ENCODE measurements at places on chromosomes 16 and 17. TPM values are rescaled to one million over a fixed set of nuclear protein-coding genes. Genes with fewer than 3 reads are reported as not detected.

SCGB1C2 gene
- total RNA-seq = not detected

ZDHHC1 gene
- 10.3 TPM for total RNA-seq

FKBP10 gene
- 213 TPM for total RNA-seq

GPR179 gene
- total RNA-seq = 0.07 TPM

RARA gene
- total RNA-seq = 22.1 TPM

NOTUM gene
- total RNA-seq = 2.0 TPM

KRT24 gene
- not detected for total RNA-seq

RCVRN gene
- total RNA-seq = not detected

SOST gene
- total RNA-seq = not detected

QPRT gene
- 165 TPM for total RNA-seq

CCL14 gene
- total RNA-seq = not detected

GJD3 gene
- total RNA-seq = 0.38 TPM

TPSD1 gene
- total RNA-seq = not detected

CTRB1 gene
- total RNA-seq = not detected

PLD2 gene
- 36.5 TPM for total RNA-seq

G6PC3 gene
- total RNA-seq = 94.0 TPM

SDF2 gene
- 52.7 TPM for total RNA-seq

TBX21 gene
- not detected for total RNA-seq

TP53TG3C gene
- total RNA-seq = not detected

Measured in H7 (cell line).